Common myeloid progenitor, CD34-positive (primary cell): ENCODE measurements at places on chromosomes 3 and 15.

DNA sequence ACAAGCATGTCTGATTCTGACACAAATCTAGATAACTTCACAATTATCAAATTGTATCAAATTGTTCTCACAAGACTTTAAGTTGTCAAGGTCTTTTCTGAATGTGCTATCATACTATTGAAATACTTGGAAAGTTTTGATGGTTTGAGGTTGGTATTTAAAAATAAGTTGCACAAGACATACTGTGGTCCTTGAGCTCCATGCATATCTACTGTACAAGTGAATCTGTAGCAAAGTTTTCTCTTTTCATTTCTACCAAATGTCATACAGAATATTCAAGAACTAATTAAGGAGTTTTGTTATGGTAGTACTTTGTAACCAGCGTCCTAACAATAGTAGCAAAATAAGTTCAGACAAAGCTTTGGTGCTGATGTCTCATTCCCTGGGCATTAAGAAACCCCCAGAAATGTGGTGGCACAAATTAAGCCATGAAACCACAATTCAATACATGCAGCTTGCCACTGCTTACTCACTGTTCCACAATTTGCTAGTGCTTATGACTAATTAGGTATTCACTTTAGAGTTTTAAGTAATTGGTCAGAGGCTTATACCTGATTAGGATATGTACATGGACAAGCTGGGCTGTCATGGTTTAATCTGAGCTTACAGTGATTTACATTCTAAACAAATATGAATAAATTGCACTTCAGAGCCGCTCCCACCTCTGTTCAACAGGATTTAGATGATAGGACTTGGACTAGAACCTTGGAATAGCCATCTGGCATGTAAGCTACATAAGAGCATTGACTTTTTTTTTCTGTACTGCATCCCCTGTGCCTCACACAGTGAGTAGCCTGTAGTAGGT, 8.8 kb downstream of the TBC1D23 start:
- DNase-seq = no peak

DNA sequence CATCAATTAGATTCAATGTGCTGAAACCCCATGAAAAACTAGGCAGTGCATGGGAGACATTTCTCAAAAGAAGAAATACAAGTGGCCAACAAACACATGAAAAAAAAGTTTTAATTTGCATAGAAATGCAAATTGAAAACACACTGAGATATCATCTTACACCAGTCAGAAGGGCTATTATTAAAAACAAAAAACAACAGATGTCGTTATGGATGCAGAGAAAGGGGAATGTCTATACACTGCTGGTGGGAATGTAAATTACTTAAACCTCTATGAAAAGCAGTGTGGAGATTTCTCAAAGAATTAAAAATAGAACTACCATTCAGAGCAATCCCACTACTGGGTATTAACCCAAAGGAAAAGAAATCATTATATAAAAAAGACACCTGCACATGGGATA, 98.7 kb downstream of the CCNL1 start:
- no peak for DNase-seq

DNA sequence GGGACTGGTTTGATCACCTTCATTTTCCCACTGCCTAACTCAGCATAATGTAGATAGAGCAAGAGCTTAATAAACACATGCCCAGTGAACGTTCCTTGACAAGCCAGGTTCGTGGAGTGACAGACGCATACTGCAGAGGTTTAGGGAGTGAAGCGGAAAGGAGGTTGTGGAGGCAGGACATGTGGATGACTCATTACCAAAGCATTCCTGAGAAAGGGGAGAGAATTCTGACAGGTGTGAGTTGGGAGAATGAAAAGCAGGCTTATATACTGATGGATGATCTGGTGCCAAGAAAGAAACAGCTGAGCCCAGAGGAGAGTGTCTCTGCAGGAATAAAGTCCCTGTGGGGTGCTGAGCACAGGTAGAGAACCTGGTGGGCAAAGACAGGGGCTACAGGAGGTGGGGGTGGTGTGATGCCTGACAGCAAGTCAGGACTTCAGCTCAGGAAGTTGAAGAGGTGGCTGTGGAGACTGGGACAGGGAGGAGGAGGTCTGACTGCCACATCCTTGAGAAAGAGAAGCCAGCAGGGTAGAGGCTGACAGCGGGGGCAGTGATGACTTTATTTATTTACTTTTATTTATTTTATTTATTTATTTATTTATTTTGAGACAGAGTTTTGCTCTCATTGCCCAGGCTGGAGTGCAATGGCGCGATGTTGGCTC, 2.4 kb upstream of the RPL29 start:
- no peak for DNase-seq

DNA sequence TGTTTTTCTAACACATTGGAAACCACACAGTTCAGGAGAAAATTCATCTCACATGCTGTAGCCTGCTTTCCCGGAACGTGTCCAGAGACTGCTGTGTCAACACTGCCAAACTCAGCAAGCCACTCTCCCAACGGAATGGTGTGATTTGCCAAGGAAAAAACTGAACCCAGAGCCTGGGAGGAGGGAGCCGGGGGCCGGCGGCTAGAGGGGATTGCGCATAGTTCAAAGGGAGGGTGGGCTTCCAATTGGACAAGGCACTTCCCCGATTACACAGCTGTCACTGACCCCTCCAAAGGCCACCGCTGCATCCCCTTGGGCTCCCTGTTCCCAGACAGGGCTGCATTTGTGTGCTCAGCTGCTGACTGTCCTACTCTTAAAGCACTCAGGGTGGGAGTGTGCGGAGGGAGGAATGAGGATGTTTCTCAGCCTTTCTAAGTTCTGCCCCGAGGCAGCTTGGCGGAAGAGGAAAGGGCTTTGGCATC, 256.2 kb downstream of the ZNF621 start:
- DNase-seq = no peak

DNA sequence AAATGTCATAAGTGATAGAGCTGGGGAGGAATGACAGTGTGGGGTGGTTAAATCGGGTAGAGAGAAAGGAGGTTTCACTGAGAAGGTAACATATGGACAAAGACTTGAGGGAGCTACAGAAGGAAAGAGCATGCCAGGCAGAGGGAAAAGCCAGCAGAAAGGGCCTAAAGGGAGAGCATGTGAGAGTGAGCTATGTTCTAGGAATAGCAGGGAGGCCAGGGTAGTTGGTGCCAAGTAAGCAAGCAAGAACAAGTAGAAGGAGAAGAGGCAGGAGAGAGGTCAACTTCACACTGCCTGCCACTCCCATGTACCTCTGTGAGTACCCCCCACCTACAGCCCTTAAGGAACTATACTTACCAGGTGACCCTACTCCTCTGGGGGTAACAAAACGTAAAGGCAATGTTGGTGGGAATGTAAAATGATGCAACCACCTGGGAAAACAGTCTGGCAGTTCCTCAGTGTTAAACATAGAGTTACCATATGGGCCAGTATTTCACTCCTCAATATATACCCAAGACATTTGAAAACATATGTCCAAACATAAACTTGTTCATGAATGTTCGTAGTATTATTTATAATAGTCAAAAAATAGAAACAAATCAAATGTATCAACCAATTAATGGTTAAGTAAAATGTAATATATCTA, 67.6 kb downstream of the SFMBT1 start:
- no peak for DNase-seq

GRCh38 chr15:79989682-79990081, 18.7 kb upstream of the BCL2A1 start:
- DNase-seq = no peak

DNA sequence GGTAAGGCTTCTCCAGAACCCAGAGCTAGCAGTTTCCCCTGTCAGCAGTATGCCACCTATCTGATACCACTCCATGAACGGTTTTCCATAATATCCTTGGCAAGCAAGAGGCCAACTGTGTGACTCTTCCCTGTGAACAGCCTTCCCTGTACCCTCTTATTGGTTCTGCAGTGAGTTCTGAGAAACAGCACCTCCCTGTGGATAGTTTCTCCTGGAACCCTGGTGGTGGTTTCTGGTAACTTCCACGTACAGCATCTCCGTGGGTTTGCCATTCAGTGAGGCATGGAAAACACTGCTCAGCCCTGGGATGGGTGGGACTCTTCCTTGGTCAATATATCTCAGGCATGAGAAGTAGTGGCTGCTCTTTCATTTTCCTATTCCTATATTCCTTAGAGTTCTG, 19.4 kb upstream of the SERPINI2 start:
- no peak for DNase-seq

GRCh38 chr3:166902374-166902773, 477.7 kb downstream of the ZBBX start:
- no peak for DNase-seq

DNA sequence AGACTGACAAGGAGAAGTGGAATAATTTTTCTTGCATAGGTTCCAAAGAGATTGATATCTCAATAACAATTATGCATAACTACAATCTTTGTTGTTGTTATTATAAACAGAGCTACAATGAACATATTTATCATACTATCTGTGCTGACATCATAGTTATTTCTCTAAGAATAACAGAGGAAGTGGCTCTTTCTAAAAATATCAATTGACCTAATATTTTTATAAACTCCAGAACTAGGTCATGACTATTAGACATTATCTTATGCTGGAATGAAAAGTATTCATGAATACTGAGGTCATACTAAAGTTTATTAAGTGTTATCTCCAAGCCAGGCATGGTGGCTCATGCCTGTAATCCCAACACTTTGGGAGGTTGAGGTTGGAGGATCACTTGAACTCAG, 114.1 kb downstream of the DCLK3 start:
- DNase-seq = no peak

DNA sequence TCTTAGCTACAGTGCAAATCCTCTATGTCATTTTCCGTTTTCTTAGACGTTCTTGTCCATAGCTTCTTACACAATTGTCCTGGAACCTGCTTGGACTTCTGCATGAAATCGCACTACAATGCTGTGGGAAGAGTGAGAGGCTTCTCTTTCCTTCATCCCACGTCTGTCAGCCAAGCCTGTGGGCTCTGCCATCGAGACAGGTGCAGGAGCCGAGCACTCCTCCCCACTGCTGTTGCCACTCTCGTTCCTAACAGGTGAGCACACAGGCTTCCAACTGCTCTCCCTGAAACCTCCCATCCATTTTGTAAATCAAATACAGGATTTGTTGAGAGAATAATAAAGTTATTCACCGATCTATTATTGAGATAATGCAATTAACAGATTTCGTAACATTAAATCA, 23.5 kb downstream of the ZXDC start:
- DNase-seq = no peak

DNA sequence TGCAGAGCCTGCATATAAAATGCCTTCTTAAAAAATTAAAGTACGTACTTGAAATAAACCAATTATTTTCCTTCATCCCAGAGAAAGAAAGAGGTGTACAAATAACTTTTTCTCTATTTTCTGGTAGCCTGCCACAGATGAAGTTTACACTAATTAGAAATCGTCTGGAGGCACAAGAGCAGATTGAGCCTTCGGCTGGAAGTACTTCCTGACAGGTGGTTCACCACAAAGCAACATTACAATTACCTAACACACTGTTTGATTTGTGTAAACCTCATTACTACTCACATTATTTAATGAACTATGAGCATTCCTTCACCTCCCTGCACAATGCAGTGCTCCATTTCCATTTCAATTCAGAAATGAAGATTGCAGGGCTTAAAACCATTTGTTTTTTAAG, 856.1 kb downstream of the SI start:
- DNase-seq = no peak

DNA sequence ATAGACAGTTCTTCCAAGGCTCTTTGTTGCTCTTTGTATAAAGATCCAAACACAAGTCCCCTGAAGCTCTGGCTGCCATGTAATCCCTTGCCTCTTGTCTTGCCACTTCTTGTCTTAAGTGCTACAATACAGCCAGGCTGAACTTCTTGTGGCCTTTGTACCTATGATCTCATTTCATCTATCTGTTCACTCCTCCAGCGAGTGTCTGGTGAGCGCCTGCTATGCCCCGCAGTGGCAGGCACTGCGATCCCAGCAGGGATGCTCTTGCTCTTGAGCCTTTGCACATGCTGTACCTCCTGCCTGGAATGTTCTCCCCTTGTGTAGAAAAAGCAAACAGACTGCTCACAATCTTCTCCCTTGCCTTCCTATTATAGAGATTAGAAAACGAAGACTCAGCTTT, 81.9 kb upstream of the ADPGK start:
- DNase-seq = no peak

- peak; percentile 86 for DNase-seq
Measured at GRCh38 chr15:65077981-65078352, 1.4 kb downstream of the KBTBD13 start.

DNA sequence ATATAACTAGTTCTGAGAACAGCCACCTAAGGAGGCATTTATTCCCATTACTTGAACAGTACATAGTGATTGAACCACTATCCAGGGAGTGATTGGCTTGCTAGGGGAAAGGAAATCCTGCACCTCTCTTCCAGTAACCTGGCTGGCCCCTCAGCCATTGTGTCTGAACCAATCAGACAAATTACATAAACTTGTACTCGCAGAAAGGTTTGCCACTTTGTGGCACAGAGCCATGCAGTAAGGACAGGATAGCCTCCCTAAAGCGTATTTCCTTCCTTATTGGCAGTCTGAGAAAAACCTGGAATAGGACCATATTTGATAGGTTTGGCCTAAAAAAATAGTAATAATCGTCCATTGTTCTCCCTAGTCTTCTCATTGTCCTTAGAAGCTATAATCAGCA, 19.0 kb downstream of the CMSS1 start:
- DNase-seq = no peak

DNA sequence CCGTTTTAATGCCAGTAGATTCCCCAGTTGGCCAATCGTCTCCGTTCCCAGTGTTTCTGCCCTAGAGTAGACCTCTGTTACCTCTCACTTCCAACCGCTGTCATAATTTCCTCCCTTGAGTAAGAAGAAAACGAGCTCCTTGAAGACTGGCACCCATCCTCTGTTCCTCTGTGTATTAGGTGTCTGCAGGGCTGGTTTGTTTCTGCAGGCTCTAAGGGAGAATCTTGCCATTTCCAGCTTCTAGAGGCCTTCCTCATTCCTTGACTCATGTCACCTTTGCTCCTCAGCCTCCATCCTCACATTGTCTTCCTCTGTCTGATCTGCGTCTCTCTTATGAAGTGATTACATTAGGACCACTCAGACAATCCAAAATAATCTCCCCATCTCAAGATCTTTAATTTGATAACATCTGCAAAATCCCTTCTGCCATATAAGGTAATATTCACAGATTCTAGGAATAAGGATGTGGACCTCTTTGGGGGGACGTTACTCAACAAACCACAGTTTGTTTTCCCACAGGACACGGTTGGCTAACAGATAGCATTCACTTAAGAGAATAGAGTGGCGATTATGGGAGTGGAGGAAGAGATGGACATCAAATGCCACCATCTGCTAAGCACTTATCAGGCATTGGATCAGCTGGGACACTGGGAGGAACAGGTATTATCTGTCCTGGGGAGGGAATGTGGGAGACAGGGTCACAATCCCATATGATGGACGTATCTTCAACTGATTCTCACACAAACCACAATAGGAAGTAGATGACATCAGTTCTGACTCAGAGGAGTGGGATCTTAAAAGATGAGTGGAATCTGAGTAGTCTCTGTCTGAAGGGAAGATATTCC, 17.1 kb downstream of the ARHGAP31 start:
- no peak for DNase-seq
